ENCODE measurements at places on chromosomes 5 and 9.
A peak's percentile ranks its signal among the peaks of the same experiment; 100 is the strongest.

DNA sequence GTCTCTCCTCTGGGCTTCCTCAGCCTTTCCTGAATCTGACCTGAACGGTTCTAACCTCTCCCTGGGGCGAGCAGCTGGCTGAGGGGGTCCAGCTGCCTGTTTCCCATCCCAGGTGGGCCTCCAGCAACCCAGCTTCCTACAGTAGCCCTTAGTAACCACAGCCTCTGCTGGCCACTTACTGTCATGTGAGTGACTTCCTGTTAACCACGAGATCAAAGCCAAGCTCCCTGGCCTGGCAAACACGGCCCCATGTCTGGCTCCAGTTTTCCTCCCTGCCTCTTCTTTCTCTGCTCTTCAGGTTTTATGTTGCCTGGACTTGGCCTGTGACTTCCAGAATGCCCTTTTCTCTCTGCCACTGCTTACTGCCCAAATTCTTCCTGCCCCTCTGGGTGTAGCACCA lies 47.2 kb upstream of the DAB2IP start:
- DNase-seq: peak; percentile 45

DNA sequence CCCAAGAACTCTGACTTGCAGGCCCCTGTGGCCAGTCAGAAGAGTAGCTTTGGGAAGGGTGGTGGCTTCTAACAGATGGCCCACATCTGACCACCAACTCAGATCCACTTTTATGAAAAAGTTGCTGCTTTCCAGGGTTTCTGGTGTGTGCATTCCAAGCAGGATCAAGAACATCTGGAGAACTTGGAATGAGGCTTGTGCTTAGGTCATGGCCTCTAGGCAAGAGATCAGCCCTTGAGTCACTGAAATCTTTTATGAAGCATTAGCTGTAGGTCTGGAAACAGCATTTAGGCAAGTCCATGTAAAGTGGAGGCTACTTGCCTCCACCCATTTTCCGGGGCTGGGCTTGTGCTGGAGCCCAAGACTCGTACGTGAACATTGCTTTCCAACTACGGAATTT lies 433.3 kb downstream of the SH3GL2 start:
- no peak for DNase-seq

DNA sequence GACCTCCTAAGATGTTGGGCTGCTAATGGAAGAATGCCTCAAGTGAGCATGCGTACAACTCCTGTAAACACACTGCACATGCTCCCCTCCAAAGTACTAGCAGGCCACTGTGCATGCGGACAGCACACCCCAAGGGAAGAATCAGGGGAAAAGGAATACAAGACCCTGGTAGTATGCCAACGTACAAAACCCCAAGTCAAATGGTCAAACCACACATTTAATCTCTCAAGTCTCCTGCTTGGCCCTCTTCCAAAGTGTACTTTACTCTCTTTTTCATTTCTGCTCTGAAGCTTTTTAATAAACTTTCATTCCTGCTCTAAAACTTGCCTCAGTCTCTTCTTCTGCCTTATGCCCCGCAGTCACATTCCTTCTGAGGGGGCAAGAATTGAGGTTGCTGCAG lies 466.4 kb downstream of the DMRTA1 start:
- DNase-seq: no peak

GRCh38 chr9:123096987-123097386 lies 63.5 kb downstream of the GPR21 start:
- DNase-seq: no peak

- DNase-seq: no peak
These were observed 385.0 kb downstream of the EFNA5 start for GRCh38 chr5:107285772-107286171.

- no peak for DNase-seq
These were observed 114.9 kb upstream of the ATP10B start for GRCh38 chr5:160966921-160967320.

DNA sequence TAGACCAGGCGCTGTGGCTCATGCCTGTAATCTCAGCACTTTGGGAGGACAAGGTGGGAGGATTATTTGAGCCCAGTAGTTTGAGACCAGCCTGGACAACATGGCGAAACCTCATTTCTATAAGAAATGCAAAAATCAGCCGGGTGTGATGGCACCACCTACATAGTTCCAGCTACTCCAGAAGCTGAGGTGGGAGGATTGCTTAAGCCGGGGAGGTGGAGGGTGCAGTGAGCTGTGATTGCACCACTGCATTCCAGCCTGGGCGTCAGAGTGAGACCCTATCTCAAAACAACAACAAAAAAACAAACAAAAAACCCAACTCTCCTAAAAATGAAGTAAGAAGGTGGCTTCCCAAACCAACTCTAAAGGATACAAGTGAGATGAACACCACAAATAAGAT lies 23.0 kb downstream of the IARS1 start:
- no peak for DNase-seq

GRCh38 chr9:14030375-14031059 lies 283.4 kb downstream of the NFIB start:
- peak; percentile 74 for DNase-seq

GRCh38 chr5:59037453-59037852 lies 454.6 kb downstream of the RAB3C start:
- no peak for DNase-seq

- DNase-seq: no peak
These were observed 988.3 kb downstream of the DTWD2 start for GRCh38 chr5:117999939-118000549.

- peak; percentile 87 for DNase-seq
These were observed 58.0 kb downstream of the SLC22A5 start for GRCh38 chr5:132427281-132428146.

DNA sequence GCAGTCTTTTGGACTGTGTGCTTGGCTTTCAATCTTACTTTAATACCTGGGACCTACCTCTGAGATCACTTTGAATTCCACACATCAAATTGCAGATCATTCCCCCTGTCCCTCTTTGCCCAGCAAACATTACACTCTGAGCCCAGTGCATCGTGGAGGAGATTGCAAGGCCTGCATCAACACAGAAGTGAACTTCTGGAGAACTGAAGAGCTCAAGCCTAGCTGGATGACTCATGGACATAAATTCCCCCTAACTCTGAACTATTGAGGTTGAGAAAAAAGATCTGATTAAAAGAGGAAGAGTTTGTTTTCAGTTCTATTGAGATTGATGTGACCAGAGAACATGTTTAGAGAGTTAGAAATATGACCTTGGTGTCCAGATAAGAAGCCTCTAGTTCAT lies 316.0 kb upstream of the DMAC1 start:
- DNase-seq: no peak

DNA sequence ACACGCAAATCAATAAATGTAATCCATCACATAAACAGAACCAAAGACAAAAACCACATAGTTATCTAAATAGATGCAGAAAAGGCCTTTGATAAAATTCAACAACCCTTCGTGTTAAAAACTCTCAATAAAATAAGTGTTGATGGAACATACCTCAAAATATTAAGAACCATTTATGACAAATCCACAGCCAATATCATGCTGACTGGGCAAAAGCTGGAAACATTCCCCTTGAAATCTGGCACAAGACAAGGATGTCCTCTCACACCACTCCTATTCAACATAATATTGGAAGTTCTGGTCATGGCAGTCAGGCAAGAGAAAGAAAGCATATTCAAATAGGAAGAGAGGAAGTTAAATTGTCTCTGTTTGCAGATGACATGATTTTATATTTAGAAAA lies 1946.3 kb upstream of the CDH9 start:
- no peak for DNase-seq

DNA sequence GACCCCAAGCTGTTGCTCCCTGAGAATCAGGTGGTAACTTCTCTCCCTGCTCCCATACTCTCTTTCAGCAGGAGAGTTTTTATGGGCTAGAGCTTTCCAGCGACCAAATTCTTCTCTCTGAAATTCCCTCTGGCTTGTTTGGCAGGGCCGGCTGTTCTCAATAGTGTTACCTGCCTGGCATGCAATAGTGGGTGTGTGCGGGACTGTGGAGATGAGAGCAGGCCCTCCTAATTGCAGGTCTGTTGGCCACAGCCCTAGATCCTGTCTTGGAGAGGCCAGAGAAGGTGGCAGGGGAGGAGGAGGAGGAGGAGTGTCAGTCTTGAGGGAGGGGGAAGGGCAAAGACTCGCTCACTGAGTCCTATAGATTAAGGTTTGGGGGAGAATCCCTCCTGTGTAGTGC lies 29.5 kb downstream of the AQP7 start:
- no peak for DNase-seq

GRCh38 chr5:131794586-131794985 lies 2.2 kb downstream of the FNIP1 start:
- no peak for DNase-seq

- DNase-seq: peak; percentile 49
These were observed 76.4 kb downstream of the OSMR start for GRCh38 chr5:38922199-38922598.

DNA sequence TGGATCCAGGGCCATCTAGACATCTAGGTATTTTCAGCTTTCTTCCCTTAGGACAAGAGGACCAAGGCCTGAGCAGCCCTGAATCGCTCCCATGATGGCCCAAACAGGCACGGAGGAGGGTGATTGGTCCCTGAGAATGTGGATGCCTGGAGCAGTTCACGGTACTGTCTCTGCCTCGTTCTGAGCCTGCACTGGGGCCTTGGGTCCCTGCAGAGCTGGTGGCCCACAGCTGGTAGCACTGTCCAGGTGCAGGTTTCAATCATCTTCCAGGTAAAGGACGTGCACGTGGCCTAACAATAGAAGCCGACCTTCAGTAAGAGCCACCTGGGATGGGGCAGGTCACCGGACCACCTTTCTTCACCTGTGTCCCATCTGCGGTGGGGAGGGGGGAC lies 19.4 kb upstream of the FCN1 start:
- DNase-seq: no peak

DNA sequence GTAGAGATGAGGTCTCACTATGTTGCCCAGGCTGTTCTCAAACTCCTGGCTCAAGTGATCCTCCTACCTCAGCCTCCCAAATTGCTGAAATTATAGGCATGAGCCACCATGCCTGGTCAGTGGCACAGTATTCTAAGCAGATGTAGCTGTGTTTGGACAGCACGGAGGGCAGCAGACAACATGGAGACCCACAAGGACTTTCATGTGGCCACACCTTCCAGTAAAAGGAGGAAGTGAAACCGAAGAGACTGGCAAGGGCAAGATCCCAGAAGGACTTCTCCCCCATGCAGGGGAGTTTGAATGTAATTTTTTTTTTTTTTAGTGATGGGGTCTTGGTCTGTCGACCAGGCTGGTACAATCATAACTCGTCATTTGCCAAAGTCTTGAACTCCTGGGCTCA lies 172.2 kb downstream of the TRPM3 start:
- no peak for DNase-seq

GRCh38 chr5:136089791-136090190 lies 42.9 kb upstream of the SMAD5 start:
- no peak for DNase-seq

DNA sequence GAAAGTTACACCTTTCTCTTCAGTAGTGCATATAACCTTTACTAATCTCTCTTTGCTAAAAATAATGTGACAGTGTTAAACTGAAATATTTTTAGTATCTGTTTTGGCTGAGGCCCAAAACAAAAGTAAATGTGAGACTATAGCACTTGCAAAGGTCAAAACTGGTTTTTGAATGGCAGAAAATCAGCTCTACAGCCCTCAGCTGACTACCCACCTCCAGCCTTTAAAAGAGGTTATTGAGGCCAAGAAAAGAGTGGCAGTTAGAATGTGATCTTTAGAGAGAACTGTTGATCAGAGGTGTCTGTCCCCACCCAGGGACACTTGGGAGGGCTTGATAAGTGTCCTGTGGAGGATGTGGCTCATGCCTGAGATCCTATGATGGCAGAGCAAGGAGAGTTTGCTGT lies 30.9 kb downstream of the PRKACG start:
- DNase-seq: no peak

DNA sequence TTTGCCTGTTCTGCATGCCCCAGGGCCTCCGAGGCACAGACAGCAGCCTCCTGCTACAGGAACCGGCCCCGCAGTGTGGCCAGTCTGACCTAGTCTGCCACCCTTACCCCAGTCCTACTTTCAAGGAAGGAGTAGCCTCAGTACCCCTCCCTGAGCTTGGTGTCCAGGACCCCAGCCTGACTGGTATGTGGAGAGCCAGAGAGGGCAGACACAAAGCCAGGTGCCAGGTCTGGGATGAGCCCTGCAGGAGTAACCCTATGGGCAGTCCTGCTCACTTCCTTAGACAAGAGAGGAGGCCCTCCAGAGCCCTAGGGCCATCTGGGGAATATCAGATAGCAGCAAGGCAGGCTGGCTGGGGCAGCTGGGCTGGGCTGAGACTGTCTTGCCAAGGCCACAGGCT lies 67.8 kb downstream of the NRG2 start:
- no peak for DNase-seq

GRCh38 chr5:54296386-54296785 lies 14.0 kb downstream of the ARL15 start:
- DNase-seq: peak; percentile 63

DNA sequence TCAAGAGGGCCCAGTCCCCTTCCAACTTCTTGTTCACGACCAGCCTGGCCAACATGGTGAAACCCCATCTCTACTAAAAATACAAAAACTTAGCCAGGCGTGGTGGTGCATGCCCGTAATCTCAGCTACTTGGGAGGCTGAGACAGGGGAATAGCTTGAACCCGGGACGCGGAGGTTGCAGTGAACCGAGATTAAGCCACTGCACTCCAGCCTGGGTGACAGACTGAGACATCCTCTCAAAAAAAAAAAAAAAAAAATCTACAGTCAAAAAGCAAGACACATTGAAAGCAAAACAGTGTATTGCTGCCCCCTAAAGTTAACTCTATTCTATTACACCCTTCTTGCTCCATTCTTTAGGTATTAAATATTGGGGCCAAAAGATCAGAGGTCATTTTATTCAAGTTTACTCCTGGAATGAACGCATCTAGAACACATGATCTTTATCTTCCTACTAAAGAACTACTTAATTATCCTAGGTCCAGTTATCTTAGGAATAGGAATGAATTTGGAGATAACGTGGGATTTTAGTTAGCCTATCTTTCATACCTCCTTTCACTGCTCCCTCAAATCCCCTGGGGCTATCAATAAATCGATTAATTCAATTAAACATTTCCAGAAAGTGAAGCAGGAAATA lies 2.4 kb downstream of the ATG12 start:
- DNase-seq: no peak

- no peak for DNase-seq
These were observed 16.7 kb downstream of the UBE2D2 start for GRCh38 chr5:139577689-139578290.

- DNase-seq: no peak
These were observed 179.8 kb upstream of the EDIL3 start for GRCh38 chr5:84564321-84565075.

- DNase-seq: peak; percentile 14
These were observed 1.4 kb upstream of the SPTAN1 start for GRCh38 chr9:128550770-128551656.
